GM13977 (cell line): ENCODE measurements at places on chromosomes 1 and 21.

GRCh38 chr1:90708236-90708786 lies 8.8 kb downstream of the BARHL2 start:
- peak; percentile 15 for DNase-seq

GRCh38 chr21:44828362-44829056 lies 10.6 kb upstream of the SUMO3 start:
- DNase-seq: no peak

GRCh38 chr1:61808321-61808720 lies 66.0 kb downstream of the PATJ start:
- DNase-seq: no peak

GRCh38 chr21:14817311-14817710 lies 247.5 kb downstream of the NRIP1 start:
- no peak for DNase-seq

- no peak for DNase-seq
Measured at GRCh38 chr1:14678011-14678638, 79.6 kb downstream of the KAZN start.

DNA sequence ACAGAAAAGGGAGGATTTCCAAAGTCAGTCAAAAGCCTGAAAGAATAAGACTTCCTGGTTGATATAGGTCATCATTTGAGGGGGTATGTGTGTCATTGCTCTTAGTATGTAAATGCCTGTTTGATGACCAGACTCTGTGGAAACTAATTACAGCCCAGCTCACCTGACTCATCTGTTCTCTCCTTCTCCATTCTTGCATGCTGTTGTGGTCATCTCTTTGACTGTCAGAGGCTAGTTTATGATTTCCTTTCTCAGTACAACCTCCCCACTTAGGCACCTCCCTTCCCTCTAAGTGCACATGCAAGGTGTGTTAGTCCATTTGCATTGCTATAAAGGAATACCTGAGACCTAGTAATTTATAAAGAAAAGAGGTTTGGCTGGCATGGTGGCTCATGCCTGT lies 2.4 kb upstream of the C1orf116 start:
- DNase-seq: no peak

DNA sequence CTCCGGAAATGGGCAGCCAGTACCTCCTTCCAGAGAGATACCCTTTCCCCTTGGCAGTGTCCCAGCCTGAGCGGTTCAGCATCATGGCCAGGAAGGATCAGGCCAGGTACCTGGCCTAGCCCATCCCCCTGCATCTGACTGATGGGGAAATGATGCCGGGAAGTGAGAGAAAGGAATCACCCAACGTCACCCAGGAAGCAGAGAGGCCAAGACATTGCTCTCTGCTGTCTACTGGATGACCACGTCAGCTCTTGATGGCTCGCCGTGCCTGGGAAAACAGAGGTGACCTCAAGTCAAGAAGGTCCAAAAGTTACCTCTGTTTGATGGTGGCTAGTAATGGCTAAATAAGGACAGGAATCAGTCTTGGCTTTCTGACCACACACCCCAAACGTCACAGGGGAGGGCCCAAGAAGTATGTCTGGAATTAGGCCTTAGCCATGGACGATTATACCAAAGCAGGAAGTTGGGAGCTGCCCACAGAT lies 79.0 kb downstream of the MRPL37 start:
- no peak for DNase-seq
